Peyer's patch (tissue), 4 donors: ENCODE measurements at places on chromosomes 3 and 15.

GRCh38 chr15:29446480-29446879 is 176.9 kb upstream of the NSMCE3 start:
- peak; percentile 4 for DNase-seq

GRCh38 chr3:26622621-26623418 is at the start of gene LRRC3B:
Gene LRRC3B, plus strand, starts transcription at chr3:26622772. Its CDS starts 86,901 bp downstream, at chr3:26709673.
- DNase-seq: no peak

- DNase-seq: peak; percentile 36
Measured at GRCh38 chr3:52428151-52429005, 16.5 kb downstream of the SEMA3G start.

DNA sequence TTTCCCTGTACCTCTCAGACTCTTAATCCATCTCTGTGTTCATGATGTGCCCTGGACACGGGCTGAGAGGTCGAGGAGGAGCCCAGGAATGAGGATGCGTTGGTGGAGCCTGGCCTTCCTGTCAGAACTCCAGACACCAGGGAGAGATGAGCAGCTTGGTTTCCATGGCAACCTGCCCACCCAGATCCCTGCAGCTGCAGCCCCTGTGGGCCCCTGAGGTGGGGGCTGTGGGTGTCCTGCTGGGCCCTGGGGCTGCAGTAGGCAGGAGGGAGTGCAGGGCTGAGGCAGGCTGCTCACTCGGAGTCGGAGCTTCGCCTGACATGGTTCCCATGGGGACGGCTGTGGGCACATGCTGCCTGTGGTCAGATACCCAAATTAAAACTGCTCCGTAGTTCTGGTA is 7.7 kb upstream of the SCN10A start:
- DNase-seq: no peak
